ENCODE measurements at places on chromosomes 16 and 17.

GRCh38 chr16:88924834-88925539, 52.0 kb downstream of the CBFA2T3 start:
- peak; percentile 41 for DNase-seq

- DNase-seq, result no peak
Measured at GRCh38 chr16:22198547-22199293, 7.4 kb upstream of the EEF2K start.

GRCh38 chr17:27793906-27794569, 6.3 kb downstream of the NOS2 start:
- no peak for DNase-seq

DNA sequence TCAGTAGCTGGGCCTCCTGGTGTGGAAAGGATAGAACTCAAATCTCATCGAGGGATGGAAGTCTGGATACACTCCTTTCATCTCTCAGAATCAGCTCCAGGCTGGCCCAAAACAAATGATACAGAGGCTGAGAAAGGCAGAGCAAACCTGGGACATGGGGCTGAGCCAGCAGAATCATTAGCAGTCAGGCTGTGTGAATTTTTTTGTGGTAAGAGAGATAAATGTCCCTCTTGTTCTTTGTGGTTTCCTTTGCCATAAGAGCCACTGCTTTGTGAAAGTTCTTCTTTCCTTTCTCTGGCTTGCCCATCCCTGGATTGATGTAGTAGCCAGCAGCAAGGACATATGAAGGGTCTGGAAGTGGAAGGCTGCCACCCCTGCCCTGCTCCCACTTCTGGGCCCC, 146.2 kb downstream of the CDH13 start:
- no peak for DNase-seq

GRCh38 chr17:47644324-47644723, 5.4 kb upstream of the KPNB1 start:
- no peak for DNase-seq

DNA sequence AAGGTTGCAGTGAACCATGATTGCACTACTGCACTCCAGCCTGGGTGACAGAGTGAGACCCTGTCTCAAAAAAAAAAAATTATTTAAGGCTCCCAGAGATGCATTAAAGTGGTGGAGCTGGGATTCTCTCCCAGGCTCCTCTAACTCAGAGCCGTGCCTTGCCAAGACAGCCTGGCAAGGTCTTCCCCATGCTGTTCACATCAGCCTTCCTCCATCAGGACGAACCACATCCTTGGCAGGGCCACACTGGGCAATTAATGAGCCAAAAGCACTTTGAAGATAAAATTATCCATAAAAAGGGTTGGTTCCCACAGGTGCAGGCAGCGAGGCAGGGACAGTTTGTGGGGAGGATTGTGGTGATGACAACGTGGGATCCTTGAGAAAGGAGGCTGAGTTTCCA, 19.8 kb upstream of the BBS2 start:
- DNase-seq, result no peak

DNA sequence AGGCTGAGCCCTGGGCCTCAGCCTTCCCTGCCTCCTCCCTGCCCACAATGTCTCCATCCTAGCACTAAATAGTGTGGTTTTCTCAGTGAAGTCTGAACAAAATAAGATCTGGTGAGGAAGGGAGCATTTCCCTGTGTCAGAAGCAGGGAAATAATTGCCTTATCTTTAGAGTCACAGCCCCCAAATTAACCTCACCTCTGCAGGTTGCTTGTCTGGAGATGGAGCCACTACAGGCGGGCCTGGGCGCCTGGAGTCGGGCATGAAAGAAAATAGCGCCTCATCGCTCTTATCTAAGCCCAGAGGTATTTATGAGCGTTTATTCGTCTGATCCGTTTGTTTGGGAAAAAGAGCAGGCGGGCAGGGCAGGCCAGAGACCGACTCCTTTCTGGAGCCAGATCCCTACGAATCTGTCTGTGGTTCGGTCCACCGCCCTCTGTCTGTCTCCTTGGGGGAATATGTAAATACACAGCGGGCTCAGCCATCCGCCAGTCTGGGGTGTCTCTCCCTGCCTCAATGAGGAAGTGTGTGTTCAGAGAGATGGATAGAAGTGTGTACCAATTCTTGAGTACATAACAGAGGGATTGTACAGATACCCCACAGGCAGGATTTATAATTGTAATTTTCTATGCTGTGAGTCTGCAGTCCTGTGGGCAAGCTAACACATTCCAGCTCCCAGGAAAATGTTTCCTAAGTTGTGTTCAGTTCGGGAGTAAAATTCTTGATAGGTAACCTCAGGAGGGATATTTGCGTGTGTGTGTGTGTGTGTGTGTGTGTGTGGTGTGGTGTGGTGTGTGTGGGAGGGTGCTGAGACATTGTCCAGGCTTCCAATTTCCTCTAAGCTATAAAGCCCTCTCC, 4.3 kb downstream of the HOXB6 start:
- no peak for DNase-seq

DNA sequence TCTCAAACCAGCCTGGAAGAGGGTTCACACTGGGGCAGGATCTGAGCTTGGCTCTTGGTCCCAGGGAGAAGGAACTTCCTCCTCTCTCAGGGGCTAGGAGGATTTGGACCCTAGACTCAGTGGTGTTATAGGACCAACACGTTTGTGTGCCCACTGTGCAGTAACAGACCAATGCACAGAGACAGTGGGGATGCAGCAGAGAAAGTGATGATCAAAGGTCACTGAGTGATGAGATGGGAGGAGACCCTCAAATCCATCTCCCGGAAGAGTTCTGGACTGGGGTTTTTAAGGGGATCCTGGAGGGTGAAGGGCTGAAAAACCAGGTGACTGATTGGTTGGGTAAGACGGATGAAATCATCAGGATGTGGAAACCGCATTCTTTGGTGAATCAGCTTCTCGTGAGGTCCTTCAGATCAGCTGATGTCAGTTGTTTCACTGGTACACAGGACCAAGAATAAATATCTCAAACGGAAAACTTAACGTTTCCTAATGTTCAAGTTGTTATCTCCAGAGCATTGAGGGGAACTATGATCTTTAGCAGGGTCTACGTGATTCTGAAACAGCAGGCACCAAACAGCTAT, 3.3 kb upstream of the VAC14 start:
- DNase-seq, result peak; percentile 94

GRCh38 chr17:22123536-22124281, 431.4 kb downstream of the KCNJ18 start:
- no peak for DNase-seq

DNA sequence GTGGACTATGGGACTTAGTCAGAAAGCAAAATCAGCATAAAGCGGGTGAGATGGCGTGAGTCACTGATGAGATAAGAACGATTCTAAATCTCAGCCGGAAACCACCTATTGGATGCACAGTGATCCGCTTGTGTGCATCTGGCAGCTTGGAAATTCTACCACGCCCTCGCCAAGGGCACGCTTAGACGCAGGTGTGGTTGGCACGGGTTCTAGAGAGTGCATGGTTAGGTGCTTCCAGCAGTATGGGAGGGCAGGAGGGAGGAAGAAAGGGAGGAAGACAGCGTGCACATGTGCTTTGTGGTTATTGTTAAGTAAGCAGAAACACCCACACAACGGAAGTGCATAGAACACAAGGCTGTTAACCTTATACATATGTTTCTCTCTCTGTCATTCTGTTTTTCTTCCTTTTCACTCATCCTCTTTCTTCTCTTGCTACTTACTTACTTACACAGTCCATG, 374.0 kb upstream of the ASIC2 start:
- no peak for DNase-seq

DNA sequence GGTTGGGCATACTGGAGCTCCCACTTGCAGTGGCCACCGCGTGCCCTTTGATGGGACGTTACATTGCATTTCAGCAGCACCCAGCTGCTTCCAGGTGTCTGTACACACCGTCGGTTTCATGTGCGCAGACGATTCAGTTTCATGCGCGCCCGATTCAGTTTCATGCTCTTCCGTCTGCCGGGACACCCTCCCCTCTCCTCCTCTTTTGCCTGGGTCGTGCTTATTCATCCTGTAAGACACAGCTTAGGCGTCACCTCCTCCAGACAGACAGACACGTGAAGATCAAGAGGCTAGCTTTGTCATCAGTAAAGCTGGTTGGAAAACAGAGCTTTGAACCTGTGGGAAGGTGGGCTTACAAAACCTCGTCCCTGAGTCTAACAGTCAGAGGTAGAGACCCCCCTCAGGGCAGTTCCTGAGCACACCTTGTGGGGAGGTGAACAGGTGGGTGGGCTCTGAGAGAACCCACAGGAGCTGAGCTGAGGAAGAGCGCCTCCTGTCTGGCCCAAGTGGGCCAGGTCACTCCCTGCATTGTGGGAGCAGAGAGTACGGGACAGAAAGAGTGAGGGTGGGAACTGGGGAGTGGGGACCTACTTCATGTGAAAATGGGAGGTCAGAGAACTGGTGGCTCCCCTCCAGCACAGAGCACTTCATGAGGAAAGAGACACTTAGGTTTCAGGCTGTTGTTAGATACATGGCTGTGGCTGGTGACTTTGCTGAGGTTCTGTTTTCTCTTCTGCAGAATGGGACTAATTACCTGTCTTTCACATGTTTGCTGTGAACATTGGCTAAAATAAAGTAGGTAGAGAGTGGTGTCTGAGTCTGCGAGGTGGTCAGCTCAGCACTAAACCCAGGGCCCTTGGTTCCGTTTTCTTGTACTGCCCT, 122.1 kb downstream of the SNX29 start:
- DNase-seq, result no peak

DNA sequence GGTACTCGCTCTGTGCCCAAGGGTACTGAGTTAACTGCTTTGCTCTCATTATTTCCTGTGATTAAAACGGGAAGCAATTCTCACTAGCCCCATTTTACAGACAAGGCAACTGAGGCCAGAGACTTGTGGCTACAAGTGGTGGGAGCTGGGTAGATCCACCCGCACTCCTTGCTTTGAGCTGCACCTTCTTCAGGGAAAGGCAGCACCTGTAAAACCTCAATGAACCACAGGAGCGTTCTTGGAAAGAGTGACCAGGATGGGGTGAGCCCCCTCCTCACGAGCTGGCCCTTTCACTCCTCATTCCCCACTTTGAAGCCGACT, 80.0 kb downstream of the TIMM22 start:
- DNase-seq, result no peak

- no peak for DNase-seq
Measured at GRCh38 chr16:8236816-8237215, 353.5 kb downstream of the TMEM114 start.

- DNase-seq, result no peak
Measured at GRCh38 chr16:25950586-25951281, 259.0 kb downstream of the HS3ST4 start.

GRCh38 chr17:81870981-81871386, at the start of gene ARHGDIA:
ARHGDIA (minus strand) TSS chr17:81871337; CDS start chr17:81869930, 1,407 bp downstream.
- DNase-seq, result no peak

- no peak for DNase-seq
Measured at GRCh38 chr17:64423881-64424280, 25.0 kb upstream of the MILR1 start.

DNA sequence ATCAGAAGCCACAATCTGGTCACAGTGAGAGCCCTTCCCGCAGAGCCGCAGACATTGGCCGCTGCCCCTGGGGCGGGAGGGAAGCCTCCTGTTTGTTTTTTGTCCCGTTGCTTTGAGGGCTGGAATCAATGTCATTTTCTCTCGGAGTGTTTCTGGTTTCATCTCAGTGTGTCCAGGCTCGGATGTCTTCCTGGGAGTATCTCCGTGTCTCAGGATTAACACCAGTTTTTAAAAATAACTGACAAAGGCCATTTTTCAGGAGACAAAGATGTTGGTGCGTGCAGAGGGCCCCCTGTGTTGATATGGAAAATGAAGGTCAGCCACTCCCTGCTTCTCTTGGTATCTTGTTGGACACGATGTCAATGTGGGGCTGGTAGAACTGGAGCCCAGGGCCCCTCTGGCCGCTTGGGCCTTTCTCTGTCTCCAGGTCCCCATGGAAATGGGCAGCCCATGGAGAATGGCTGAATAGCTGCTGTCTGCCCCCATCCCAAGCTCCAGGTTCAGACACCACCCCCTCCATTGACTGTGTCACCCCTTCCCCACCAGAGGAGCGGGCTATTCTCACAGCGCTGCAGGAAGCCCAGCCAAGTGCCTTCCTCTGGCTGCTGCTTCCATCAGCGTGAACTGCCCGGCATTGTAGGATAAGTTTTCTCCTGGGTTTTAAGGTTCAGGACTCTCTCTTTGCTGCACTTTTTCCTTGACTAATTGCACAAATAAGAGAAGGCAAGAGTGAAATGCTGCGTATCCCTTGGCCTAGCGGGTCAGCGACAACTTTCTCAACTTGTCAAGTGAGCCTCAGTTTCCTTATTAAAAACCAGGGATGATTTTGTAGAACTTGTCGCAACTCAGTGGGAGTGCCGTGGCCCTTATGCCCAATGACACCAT, 72.2 kb upstream of the METTL9 start:
- DNase-seq, result no peak

- no peak for DNase-seq
Measured at GRCh38 chr16:46949241-46949892, 24.1 kb downstream of the DNAJA2 start.

DNA sequence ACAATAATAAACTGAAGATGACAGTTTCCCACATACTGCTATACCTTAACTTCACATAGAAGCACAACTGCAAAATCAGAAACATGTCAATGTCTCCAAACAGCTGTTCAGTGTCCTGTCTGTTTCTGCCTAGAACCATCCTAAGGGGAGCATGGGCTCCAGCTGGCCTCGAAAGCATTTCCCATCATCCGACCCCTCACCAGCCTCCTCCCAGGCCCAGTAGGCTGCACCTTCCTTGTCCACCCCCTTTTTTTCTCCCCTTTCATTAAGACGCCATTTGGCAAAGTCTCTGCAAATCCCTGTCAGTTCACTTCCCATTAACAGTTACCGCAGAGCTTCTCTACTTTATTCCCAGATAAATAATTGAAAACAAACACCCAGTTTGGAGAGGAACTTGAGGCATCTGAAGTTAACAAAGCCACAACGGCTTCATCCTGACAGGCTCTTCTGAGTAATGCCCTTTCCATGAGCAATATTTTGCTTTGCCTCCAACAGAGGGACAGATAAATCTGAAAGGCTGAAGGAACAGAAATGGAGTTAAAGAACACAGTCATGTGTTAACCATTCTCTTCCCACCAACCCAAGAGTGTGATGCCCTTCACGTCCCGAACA, 65.3 kb downstream of the SLC39A11 start:
- no peak for DNase-seq

DNA sequence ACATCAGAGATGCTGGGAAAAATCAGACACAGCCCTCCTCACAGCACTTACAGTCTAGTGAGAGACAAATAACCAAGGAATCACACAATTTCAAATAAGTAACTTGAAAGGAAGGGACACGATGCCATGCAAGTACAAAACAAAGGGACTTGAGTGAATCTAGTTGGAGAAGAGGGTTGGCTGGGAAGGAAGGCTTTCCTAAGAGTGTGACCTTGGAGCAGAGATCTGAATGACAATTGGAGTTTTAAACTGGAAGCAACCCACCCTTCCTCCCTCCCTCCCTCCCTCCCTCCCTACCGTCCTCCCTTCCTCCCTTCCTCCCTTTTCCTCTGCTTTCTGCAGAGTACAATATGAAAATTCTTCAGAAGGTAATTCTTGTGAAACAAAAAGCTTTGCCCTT, 31.1 kb downstream of the ADAMTS18 start:
- no peak for DNase-seq

DNA sequence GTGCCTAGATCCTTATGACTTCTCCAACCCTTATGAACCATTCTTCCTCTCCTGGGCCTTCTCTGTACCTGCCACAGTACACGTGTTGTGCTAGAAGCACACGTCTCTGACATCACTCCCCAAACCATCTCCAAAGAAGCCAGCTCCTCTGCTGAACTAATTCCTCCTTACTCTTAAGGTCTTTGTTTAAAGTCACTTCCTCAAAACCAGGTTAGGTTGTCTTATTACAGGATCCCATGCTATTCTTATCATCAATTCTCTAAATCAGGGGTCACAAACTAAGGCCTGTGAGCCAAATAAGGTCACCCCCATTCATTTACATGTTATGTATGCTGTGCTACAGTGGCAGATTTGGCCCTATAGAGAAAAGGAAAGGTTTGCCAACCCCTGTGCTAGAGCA, 4.0 kb downstream of the SUPT6H start:
- DNase-seq, result no peak

GRCh38 chr17:80050706-80051105, 14.3 kb downstream of the CCDC40 start:
- DNase-seq, result no peak
